ENCODE measurements at places on chromosomes 6 and 20.
A peak's percentile ranks its signal among the peaks of the same experiment; 100 is the strongest.

DNA sequence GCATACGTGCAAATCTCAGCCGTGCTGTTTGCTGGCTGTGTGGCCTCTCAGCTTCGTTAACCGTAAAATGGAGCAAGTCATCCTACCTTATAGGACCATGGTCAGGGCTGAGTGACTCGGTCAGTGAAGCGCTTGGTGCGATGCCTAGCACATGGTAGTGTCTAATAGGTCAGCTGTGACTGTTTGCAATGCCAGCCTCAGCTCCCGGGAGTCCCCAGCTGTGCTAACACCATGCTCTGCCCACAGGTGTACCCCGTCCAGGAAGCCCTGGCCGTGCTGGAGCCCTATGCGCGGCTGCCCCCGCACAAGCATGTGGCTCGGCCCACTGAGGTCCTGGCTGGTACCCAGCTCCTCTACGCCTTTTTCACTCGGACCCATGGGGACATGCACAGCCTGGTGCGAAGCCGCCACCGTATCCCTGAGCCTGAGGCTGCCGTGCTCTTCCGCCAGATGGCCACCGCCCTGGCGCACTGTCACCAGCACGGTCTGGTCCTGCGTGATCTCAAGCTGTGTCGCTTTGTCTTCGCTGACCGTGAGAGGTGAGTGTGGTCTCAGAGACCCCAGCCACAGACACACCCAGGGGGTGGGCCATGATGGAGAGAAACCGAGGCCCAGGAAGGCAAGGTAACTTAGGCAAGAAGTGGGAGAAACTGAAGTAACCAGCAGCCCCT, 10.6 kb downstream of the TRIB3 start:
- DNase-seq = no peak

GRCh38 chr6:109770779-109771178, 79.7 kb downstream of the FIG4 start:
- no peak for DNase-seq

DNA sequence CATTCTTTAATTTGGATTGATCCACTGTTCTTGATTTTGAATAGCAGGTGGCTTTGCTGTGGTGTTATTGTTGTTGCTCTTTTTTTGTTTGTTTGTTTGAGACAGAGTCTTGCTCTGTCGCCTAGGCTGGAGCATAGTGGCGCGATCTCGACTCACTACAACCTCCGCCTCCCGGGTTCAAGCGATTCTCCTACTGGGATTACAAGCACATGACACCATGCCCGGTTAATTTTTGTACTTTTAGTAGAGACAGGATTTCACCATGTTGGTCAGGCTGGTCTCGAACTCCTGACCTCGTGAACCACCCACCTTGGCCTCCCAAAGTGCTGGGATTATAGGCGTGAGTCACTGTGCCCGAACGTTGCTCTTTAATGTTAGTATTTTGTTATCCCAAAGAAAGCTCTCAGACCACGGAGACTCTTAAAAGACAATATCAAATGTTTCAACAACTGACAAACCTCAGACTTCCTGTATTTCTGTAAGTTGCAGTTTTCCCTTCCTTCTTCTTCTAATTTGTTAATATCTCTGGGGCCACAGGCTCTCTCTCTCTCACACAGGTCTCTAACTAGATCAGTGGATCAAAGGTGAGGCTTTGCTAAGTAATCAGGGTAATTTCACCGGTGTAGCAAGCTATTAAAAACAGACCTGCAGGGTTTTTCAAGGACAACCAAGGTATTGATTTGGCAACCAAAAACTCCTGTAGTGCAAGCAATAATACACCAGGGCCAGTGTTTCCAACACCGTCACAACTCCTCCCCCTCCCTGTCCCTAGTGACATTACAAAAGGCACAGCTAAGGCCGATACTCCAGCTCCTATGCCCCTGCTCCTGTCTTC, 48.8 kb upstream of the ZNF217 start:
- peak; percentile 70 for DNase-seq

GRCh38 chr20:23245553-23246181, 104.9 kb upstream of the NXT1 start:
- peak; percentile 86 for DNase-seq

DNA sequence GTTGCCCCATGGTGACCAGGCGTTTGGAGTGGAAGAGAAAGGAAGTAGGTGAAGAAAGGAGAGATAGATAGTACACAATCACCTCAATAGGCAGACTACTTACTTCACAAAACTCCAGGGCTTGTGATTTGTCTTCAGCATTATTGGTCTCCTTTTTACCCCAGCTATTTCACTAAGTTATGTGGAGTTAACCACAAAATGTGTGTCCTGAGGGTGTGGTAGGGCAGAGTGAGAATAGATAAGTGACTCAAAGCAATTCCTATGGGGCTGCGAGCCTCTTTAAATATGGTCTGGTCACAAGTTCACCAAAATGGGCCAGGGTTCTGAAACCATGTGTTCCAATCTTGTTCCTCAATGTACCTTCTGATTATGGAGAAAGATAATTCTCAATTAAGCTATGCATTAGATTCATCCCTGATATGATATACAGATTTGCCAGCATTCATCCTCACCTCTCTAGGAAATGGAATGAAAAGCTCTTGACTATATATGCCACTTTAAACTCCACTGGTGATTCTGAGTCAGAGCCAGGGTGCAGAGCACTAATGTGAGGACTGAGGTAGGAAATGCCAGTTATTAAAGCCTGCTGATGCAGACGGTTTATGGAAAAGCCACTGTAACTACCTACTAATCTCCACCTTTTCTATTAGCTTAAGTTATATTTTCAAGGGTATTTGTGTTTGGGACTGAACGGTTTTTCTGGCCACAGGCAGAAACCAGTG, 310.6 kb upstream of the MANEA start:
- DNase-seq = no peak

DNA sequence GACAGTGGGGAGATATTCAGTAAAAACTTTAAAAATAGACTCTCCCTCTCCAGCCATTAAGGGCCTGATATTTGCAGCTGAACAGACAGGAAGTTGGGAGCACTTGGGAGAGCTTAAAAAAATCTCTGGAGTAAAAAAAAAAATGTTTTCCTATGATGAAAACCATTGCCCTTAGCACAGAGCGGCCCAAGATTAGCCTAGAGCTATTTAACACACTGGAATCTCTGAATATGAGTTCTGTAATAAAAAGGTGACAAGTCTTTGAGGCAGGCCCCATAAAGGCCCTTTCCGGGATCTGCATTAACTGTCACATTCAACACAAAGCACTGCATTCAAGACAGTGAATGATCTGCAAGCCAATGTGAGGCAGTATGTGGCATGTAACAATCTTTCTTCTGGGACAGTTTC, 393.7 kb downstream of the ZFAND3 start:
- DNase-seq = no peak

- no peak for DNase-seq
These were observed 1.7 kb downstream of the RANBP9 start for GRCh38 chr6:13709689-13710551.

DNA sequence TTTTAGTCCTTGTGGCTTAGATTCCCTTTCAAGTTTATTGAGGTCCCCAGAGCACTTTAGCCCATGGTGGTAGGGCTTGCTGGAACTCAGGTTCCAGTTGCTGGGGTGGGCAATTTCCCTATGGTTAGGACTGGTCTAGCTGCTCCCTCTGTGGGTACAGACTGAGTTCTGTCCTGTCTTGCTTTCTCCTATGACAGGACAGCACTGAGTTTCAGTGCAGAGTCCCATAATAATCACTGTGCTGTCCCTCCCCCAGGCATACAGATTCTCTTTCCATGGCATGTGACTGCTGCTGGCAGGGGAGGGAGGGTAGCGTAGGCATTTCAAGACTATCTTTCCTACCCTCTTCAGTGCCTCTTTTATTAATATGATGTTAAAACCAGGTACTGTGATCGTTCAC, 17.1 kb upstream of the ERVFRD-1 start:
- DNase-seq = no peak

Measured in GDM1 (cell line).